ENCODE measurements at places on chromosomes 4 and X.

GRCh38 chr4:48261281-48261680, 8.4 kb downstream of the TEC start:
- DNase-seq, result no peak

DNA sequence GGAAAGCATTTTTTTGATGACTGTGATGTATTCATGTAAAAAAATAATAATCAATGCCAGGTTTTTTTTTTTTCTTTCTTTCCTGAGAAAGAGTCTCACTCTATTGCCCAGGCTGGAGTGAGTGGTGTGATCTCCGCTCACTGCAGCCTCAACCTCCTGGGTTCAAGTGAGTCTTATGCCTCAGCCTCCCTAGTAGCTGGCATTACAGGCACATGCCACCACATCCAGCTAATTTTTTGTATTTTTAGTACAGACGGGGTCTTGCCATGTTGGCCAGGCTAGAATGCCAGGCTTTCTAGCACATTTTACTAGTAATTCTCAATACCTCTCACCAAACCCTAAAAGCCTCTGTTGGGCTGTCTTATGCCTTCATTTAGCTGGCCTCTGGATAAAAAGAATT, 25.7 kb downstream of the GPM6B start:
- no peak for DNase-seq

GRCh38 chr4:66606908-66607307, 936.6 kb upstream of the EPHA5 start:
- no peak for DNase-seq

DNA sequence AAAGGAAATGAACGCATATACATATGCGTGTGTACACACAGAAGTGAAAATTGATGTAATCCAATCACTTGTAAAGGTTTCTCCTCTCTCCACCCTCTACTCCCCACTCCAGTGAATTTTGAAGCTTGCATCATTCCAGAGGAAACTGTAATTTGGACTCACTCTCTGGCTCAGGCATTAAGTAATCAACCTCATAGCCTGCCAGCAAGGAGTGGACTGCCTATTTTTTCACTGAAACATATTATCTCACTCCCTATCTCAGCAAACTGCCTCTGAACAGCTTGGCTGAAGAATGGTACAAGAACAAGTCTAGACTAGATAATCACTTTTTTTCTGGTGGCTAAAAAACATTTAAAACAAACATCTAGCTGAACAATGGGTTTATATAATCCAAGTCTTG, 124.2 kb downstream of the C4orf51 start:
- no peak for DNase-seq

DNA sequence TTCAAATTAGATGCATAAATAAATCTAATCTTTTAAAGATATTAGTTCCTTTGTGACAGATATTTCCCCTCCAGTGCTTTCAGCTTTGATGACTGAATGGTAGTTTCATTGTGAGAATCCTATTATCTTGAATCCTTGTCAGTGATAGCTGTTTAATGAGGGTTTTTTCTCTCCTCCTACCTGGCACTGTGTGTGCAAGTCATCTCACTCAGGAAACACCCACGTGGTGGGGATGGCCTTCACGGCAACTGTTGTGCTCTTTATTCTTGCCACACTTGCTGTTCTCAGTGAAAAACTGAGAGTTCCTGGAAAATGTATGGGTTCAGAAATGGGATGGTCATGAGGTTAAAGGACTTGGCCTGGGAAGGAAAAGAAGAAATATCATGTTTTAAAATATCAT, 129.9 kb downstream of the SPRY1 start:
- no peak for DNase-seq
